ENCODE measurements at places on chromosomes 6 and 20. TPM values are rescaled to one million over a fixed set of nuclear protein-coding genes. Genes with fewer than 3 reads are reported as not detected.
A peak's percentile ranks its signal among the peaks of the same experiment; 100 is the strongest.

Gene RPS6KA2
- total RNA-seq, result 5.2 TPM

Gene RBPJL
- total RNA-seq, result not detected

- no peak overlapping the region for H3K27ac ChIP-seq
- H3K4me1 ChIP-seq, result no peaks in the 10 kb centered on the region
- no peak for DNase-seq
- no peak overlapping the region for H3K4me3 ChIP-seq
- H3K27me3 ChIP-seq, result no peaks in the 10 kb centered on the region
- no peaks in the 10 kb centered on the region for H3K36me3 ChIP-seq
Observed at GRCh38 chr6:152828431-152828830, 77.8 kb downstream of the VIP start.

- no peaks in the 10 kb centered on the region for H3K4me1 ChIP-seq
- DNase-seq, result no peak
- H3K4me3 ChIP-seq, result no peak overlapping the region
Observed at GRCh38 chr20:48416002-48416401, 411.8 kb downstream of the PREX1 start.

GRCh38 chr20:35767683-35768481, 3.9 kb upstream of the PHF20 start:
- no peaks in the 10 kb centered on the region for H3K36me3 ChIP-seq
- peak overlapping the region; percentile 95 for H3K27ac ChIP-seq
- no peaks in the 10 kb centered on the region for H3K27me3 ChIP-seq
- peak overlapping the region; percentile 86 for H3K4me3 ChIP-seq

GRCh38 chr6:101572627-101573026, 179.1 kb downstream of the GRIK2 start:
- H3K27ac ChIP-seq, result no peak overlapping the region
- no peaks in the 10 kb centered on the region for H3K27me3 ChIP-seq
- no peaks in the 10 kb centered on the region for H3K4me1 ChIP-seq
- H3K36me3 ChIP-seq, result no peaks in the 10 kb centered on the region

- no peak overlapping the region for H3K27ac ChIP-seq
- no peak for DNase-seq
- H3K4me3 ChIP-seq, result no peak overlapping the region
- H3K27me3 ChIP-seq, result no peaks in the 10 kb centered on the region
- H3K4me1 ChIP-seq, result no peaks in the 10 kb centered on the region
- no peaks in the 10 kb centered on the region for H3K36me3 ChIP-seq
Observed at GRCh38 chr6:91243436-91243835, 656.6 kb upstream of the MAP3K7 start.

- no peaks in the 10 kb centered on the region for H3K4me1 ChIP-seq
- H3K4me3 ChIP-seq, result no peak overlapping the region
- H3K27ac ChIP-seq, result no peak overlapping the region
Observed at GRCh38 chr6:155235087-155235486, 28.7 kb upstream of the CLDN20 start.

DNA sequence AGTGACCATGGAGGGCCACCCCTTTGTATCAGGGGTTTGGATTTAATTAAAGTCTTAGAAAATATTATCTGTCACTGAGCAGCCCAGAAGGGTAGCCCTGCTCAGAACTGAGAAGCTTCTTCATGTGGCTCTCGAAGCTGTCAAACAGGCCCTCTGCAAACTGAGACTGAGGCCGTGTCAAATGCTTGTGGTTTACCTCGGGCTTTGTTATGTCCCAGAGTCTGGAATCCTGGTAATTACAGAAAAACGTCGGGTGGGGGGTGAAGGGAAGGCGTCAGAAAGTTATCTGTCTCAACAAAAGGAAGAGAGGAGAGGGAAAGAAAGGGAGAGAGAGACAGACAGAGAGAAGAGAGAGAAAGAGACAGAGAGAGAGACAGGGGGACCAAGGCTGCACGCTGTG, 200.8 kb downstream of the BMP7 start:
- no peak for DNase-seq
- H3K4me3 ChIP-seq, result no peak overlapping the region
- no peaks in the 10 kb centered on the region for H3K36me3 ChIP-seq
- no peak overlapping the region for H3K27ac ChIP-seq

Data from CD4-positive, CD25-positive, alpha-beta regulatory T cell (primary cell).